ENCODE measurements at places on chromosomes 4 and X.

DNA sequence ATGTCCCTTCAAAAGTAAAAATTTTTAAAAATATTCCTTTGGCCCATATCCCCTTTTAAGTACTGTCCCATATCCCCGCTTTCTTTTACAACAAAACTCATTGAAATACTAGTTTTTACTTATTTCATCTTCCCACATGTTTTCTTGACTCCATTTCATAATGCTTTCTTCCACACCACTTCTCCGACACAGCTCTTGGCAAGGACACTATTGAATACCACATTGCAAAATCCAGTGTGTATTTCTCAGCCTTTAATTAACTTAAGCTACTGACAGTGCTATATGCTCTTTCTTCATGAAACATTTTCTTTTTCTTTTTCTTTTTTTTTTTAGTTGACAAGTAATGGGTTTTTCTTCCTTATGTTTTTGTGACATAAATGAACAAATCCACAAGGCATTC lies 28.8 kb downstream of the PRDM8 start:
- no peak for DNase-seq

DNA sequence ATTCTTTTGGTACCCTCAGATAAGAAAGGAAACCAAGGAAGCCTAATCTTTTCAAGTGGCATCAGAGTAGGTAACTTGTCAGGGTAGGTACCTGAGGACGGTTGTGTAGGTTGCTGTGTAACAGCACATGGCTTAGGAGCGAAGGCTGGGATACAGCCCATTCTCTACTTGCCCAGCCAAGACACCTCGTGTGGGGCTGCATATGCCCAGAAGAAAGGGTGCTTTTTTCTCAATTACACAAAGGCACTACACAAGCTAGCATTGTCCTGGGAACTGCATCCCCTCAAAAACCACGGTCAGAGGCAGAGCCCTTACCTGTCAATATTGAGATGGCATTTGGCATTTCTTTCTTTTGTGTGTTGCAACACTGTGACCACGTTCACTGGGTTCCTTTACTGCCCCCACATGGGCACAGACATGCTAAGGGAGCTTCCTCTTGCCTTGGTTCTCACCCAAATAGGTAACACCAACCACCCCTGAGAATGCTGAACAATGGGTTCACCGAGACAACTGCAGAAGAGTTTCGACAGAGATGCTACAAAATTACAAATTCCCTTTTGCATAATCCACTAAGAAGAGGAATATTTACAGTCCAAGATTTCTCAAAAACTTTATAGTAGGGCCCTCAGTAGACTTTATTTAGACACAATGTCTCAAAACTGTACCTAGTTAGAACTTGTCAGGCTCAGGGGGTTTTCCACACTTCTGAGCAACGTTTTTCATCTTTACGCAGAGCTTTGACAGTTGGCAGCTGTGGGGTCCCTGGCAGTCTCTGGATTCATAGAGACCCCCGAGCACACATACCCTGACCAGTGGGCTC lies 35.8 kb upstream of the TNIP3 start:
- no peak for DNase-seq

DNA sequence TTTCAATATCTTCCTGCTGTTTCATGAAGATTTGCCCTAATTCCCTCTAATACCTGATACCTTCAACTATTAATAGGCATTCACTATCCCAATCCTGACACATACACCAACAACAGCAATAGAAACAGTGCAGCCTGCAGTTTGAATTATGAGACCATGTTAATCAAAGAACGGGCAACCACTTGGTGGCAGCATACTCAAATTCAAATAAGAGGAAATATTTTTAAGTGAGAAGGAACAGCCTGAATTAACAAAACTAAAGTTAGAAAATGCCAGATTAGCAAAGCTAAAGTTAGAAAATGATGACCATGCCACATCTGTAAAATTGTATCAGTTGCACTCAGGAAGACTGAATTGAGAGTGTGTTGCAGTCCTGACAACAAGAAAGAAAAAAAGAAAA lies 204.9 kb downstream of the SMARCA1 start:
- DNase-seq, result no peak

- no peak for DNase-seq
Measured at GRCh38 chrX:115939070-115939469, 231.5 kb upstream of the AGTR2 start.

GRCh38 chr4:113591982-113592381 lies 169.6 kb downstream of the CAMK2D start:
- no peak for DNase-seq

DNA sequence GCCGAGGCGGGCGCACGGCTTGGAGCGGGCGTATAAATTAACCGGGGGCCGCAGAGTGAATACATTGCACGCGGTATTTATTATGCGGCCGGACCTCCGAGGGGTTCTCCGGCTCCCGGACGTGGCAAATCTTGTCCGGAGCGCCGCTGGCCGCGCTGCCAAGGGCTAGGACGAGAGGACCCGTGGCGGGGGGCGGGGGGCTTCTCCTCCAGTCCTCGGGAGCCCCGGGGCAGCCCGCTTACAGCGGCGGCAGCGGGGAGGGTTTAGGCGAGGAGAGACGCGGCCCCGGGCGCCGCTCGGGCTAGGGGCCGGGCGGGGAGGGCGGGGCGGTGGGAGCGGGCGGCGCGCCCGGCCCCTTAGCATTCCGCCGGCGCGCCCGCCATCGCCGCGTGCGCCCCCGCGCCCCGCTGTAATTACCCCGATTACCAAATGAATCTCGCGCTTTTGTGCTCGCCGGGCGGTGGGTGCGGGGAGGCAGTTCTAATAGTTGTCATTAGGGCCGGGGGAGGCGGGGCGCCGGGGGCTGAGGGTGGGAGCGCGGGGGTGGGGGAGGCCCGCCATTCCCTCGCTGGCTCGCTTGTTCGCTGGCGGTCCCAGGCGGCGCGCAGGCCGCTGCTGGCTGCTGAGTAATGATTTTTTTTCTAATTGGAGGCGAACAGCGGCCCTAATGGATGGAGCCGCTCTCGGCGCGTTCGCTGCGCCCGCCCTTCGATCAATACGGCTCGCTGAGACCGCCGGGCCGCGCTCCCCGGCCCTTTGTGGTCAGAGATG lies 276.6 kb downstream of the BCOR start:
- DNase-seq, result no peak

DNA sequence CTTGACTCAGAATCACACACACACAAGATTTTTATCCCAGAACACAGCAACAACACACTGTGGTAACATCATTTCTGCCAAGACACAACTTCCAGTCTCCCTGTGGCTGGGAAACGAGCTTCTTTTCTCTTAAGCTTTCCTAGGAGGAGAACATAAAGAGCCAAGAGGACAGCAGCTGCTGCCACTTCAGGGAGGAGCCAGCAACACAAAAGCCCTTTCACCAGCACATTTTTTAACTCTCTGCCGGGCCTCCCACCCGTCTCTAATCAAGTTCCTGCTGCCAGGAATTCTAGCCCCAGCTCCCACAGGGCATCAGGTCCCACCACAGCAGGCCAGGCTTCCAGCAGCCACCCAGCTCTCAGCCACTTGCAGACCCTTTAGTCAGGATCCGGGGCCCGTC lies 22.4 kb downstream of the FAT1 start:
- DNase-seq, result peak; percentile 19

- DNase-seq, result no peak
Measured at GRCh38 chr4:168265327-168265726, 53.2 kb downstream of the DDX60 start.

- DNase-seq, result no peak
Measured at GRCh38 chr4:41104155-41104554, 110.2 kb downstream of the APBB2 start.

DNA sequence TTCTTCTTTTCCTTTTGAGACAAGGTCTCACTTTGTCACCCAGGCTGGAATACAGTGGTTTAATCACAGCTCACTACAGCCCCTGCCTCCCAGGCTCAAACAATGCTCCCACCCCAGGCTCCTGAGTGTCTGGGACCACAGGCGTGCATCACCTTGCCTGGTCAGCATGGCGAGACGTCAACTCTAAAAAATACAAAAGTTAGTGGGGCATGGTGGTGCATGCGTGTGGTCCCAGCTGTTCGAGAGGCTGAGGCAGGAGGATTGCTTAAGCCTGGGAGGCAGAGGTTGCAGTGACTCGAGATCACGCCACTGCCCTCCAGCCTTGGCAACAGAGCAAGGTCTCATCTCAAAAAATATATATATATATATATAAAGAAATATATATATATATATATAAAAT lies 242.4 kb downstream of the SHOX start:
- DNase-seq, result no peak

DNA sequence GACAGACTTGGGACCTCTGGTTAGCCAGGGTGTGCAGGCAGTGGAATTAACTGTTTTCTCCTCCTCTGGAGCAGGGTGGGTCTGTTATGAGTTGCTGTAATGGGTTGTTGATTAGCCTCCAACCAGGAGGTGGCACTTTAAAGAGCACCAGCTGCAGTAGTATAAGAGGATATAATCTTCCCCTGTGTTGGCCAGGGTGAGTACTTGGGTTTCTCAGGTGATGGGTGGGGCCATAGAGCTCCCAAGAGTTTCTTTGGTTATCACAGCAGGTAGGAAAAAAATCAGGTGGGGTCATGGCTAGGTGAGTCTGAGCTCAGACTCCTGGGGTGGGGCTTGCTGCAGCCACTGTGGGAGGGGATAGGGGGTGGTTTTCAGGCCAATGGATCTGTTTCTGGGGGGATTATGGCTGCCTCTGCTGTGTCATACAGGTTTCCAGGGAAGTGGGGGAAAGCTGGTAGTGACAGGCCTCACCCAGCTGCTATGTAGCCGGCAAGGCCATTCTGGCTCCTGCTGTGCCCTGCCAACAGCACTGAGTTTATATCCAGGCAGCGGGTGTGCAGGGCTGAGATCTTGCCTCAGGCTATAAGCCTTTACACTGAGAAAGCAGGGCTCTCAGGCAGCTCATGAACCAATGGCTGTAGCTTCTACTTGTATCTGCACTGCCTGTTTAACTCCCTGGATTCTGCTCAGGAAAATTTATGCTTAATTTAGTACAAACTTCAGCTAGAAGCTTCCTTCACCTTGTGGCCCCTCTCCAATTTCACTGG lies 70.1 kb downstream of the CCNG2 start:
- no peak for DNase-seq

DNA sequence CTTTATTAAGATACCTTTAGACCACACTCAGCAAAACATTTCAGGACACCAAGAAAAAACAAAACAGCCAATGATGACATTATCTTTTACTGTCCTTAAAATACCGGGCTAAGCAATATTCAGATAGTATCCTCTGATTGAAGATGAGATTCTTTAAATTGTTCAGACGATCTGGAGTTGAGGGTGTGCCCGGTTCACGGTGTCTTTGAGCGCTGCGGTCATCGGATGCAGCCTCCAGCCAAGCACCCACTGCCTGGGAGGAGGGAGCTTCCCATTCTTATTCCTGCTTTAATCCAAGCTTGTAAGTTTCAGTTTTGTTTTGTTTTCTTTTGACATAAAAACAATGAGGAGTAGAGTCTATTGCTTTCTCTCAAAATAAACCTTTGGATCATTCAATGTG lies 14.1 kb downstream of the FAM149A start:
- no peak for DNase-seq

DNA sequence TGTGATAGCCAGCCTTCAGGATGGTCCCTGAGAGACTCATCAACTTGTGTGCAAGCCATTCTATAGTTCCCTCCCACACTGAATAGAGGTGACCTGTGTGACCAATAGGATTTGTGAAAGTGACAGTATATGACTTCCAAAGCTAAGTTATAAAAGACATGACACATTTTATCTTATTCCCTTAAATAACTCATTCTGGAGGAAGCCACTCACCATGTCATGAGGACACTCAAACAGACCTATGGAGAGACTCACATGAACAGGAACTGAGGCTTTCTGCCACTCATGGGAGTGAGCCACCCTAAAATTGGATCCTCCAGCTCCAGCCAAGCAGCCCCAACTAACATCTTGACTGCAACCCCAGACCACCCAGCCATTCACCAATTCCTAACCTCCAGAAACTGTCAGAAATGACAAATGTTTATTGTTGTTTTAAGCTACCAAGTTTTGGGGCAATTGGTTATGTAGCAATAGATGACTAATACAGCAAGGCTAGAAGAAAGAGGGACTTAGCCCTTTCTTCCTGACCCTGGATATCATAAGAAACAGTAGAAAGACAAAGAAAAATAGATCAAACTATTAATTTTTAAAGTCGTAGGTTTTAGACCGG lies 9.0 kb upstream of the CHIC2 start:
- no peak for DNase-seq

- DNase-seq, result no peak
Measured at GRCh38 chr4:26296514-26296913, 24.3 kb upstream of the RBPJ start.

GRCh38 chr4:152572417-152573086 lies 36.7 kb upstream of the FBXW7 start:
- no peak for DNase-seq

- DNase-seq, result no peak
Measured at GRCh38 chrX:129682979-129683378, 28.2 kb upstream of the APLN start.

DNA sequence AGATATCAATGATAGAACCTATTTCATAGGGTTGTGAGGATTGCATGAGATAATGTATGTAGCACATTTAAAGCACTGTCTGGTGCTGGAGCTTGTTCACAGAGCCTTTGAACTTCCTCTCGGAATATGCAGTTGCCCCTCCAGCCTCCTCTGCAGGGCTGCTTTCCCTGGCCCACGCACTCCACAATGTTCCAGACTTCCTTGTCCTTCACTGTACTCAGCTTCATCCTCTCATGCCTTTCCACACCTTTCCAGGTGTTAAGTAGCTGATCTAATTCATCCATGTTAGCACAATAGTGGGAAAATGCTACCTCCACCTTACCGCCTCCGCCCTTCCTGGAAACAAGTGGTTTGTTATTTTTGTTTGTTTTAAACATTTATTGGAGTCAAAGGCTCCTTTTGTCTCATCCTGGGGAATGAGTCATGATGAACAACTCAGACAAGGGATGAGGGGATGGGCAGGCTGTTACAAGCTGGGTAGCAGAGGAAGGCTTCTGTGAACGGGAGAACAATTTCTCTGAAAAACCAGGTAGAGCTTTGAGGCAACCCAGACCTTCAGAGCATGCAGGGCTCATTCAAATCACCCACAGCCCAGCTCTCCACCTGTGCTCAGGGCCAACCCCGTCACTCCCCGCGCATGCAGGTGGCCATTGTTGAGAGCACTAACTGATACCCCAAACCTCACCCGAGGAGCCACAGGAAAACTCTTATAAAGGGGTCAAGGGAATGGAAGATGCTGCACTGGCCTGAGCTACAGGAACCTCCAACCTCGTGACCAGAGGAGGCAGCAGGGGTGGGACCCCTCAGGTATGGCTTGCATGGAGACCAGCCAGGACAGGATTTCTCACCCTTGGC lies 84.9 kb upstream of the TBL1X start:
- no peak for DNase-seq

DNA sequence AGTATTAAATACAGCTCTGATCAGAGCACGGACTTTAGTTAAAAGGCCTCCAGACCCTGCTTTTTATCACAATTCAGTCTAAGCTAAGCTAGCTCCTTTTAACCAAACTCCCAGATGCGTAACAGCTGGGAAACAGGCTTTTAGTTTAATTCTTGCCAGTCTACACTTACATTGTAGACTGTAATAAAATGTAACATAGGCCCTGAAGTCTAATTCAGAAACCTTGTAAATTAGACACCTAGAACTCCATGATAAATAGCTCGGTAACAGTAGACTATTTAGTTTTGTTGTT lies 20.1 kb downstream of the FBXO8 start:
- DNase-seq, result no peak

GRCh38 chr4:105057370-105058105 lies 89.1 kb upstream of the TET2 start:
- no peak for DNase-seq

- no peak for DNase-seq
Measured at GRCh38 chrX:152806035-152806434, 24.5 kb downstream of the CETN2 start.

Data from hippocampal formation (tissue), 2 donors.